ENCODE measurements at places on chromosomes 12 and 14.

GRCh38 chr14:93280743-93281142, 52.1 kb downstream of the BTBD7 start:
- no peak for DNase-seq

- DNase-seq: no peak
Observed at GRCh38 chr12:86838711-86839110, 582.5 kb upstream of the MGAT4C start.

DNA sequence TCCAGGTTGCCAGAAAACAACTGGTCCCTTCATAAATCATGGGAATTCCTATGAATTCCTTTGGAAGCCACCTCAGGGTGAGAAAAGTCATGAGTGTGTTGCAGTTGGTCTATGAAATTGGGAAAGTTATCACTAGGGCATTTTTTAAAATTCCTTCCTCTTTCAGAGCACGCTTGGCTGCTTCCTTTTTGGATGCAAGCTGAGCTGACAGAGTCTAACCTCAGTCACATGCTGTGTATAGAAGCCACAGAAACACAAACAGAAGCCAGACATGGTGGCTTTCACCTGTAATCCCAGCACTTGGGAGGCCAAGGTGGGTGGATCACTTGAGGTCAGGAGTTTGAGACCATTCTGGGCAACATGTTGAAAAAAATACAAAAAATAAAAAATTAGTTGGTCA, 21.7 kb upstream of the HELB start:
- no peak for DNase-seq

DNA sequence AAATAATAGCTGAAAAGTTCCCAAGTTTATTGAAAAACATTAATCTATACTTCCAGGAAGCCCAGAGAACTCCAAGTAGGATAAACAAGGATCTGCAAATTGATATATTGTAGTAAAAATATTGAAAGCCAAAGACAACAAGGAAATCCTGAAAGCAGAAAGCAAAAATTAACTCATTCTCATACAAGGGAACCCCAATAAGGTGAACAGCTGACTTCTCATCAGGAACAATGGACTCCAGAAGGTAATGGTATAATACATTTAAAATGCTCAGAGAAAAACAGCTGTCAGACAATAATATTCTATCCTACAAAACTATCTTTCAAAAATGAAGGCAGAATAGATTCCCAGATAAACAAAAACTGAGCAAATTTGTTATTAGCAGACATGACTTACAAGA, 138.1 kb upstream of the BMP4 start:
- no peak for DNase-seq

GRCh38 chr12:110844551-110845338, 2.0 kb upstream of the CCDC63 start:
- no peak for DNase-seq

DNA sequence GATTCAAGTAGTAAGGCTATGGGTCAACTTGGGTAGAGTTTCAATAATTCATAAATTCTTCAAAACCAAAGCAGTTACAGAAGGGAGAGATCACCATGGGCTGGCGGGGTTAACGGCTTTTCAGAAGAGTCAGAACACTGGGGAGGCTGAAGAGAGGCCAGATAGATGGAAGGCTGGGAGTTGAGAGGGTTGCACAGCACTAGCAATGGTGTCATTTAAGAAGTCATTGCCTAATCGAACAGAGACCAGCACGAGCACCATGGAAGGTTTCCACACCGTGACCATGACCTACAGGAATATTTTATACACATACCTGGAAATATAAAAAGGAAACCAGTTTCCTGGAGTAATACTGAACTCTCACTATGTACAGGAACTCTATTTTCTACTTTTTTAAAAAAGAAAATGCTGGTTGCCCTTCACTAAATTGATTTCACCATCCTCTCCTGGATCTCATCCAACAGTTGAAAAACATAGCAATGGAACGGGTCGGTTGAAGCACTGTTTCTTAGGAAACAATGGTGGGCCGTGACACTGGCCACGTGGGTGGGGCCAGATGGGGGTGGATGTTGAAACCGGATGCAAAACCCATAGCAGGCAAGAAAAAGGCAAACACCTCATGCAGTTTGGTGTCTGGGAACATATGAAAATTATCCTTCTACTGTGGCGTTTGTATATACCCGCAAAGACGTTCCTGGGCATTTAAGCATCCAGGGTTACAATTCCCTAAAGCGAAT, 38.0 kb upstream of the RIN3 start:
- DNase-seq: no peak

DNA sequence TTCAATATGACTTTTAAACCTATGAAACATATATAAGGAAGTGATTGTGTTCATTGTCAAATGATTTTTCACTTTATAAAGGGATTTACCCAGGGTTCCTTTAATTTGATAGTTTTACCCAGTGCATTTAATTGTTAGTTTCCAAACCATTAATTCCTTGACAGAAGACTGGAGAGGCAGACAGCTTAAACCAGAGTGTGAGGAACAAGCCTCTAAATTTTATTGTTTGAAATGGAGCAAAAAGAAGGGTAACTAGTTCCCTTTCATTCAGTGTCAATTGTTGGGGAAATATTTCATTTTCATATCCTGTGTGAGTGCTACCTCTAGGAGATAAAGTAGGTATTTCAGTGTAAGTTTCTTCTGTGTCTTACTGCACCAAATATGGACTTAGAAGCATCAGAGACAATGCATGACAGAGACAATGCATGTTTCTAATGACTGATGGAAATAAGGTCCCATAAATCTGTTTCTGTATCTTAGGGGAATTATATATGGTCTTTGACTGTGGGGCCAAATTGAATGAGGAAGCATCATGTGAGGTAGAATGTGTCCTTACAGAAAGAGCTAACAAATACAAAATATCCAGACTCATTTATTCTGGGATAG, 120.5 kb downstream of the TMTC2 start:
- DNase-seq: no peak

DNA sequence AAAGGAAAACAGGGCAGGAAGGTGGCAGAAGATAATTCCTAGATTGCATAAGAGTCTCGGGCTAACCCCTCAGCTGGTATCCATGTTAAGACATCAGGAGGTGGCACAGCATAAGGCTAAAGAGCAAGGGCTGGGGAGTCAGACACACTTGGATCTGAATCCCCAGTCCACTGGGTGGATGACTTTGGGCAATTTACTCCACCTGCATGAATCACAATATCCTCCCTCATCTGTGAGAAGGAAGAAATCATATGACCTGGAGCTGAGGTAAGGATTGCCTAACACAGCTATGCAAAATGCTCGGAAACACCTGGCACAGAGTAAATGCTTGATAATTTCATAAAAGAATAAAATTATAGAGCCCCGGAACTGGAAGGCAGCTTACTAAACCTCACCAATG, 217.9 kb downstream of the PIK3C2G start:
- no peak for DNase-seq

- DNase-seq: no peak
Observed at GRCh38 chr12:23535441-23535840, 414.0 kb downstream of the SOX5 start.

GRCh38 chr14:53450871-53451270, 297.7 kb upstream of the DDHD1 start:
- no peak for DNase-seq

GRCh38 chr12:107302649-107303341, 209.4 kb upstream of the CRY1 start:
- no peak for DNase-seq

DNA sequence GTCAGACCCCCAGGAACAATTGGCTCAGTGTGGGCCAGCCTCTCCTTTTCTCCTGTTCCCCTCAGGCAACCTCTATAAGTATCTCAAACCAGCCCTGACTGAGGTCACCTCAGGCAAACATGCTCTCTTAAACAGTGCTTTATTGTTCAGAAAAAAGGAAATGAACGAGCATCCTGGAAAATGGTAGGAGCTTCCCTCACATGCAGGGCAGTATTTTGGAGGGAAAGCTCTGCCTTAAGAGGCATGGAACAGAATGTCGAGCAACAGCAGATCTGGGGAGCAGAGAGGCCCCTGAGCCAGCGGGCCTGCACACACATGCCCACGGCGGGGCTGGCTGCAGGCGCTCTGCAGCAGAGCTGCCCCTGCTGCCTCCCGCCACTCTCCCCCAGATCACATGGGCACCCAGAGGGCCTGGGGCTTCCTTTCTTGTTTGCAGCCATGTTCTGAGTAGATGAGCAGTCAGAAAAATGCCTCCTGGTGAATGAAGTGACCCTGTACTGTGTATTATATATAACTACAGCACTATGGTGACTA, 42.0 kb downstream of the MOK start:
- no peak for DNase-seq

DNA sequence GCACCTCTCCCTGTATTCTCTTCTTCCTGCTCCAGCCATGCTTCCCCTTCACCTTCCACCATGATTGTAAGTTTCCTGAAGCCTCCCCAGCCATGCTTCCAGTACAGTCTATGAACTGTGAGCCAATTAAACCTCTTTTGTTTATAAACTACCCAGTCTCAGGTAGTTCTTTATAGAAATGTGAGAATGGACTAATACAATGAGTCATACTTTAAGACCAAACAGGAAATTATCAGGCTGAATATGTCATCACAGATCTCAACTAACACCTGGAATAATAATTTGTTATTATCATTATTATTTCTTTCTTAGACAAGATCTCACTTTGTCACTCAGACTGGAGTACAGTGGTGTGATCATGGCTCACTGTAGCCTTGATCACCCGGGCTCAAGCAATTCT, 85.4 kb downstream of the KCNMB4 start:
- DNase-seq: no peak

- DNase-seq: no peak
Observed at GRCh38 chr14:104265918-104266630, 127.7 kb downstream of the KIF26A start.

DNA sequence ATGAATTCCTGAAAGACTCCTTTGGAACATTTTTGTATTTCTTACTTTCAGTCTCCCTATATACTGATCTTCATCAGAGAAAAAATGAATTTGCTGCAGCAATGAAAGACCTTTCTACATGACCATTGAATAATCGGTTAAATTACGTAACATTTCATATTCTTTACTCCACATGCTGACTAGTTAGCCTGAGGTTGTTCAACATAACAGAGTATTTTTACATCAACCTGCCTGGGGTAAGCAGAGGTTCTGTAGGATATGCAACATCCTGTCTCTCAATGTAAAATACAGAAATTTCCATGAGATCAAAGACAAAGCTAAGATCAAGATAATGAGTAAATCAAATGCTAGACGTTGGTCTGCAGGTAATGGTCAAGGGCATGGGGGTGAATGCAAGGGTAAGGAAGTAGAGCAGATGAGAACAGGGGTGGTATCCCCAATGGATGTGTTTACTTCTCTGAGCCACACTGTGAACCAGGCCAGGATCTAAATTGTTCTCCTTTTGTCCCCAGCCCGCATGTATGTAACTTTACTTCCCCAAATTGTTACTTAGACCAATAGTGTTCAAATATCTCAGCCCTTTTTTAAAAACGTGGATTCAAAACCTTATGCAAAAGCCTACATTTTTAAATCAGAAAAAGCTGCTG, 45.4 kb downstream of the DUSP6 start:
- no peak for DNase-seq

DNA sequence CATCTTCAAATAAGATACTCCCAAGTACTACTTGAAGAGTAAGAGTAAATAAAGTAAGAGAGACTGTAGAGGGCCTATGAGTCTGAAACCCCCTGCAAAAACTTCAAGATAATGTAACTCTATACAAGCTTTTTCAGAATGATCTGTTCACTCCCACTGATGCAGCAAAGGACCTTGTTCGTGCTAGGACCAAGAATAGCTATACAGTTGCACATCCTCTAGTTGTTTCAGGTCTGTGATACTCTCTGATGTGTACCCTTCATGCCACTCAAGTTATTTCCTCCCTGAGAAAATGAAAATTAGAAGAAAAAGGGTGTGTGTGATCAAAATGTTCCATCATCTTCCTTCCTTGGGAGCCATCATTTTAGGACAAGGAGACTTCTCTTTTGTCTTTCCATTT, 204.4 kb downstream of the ALX1 start:
- DNase-seq: no peak

DNA sequence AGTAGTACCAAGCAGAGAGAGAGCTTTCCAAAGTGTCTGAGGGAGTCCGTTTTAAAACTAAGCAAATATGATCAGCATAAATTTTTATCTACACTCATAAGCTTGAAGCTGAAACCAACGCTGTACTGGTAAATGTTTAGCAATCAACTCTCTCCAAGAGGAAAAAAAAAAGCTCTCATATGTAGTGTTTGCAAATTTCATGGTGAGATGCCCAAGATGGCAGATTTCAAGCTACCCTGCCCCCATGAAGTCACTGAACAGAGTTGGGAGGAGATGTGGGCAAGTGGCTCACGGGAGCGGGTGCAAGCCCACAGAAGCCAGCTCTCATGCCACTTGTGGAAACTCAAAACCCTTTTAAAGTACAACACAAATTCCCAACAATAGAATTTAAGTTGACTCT, 475.8 kb downstream of the BCAT1 start:
- no peak for DNase-seq

DNA sequence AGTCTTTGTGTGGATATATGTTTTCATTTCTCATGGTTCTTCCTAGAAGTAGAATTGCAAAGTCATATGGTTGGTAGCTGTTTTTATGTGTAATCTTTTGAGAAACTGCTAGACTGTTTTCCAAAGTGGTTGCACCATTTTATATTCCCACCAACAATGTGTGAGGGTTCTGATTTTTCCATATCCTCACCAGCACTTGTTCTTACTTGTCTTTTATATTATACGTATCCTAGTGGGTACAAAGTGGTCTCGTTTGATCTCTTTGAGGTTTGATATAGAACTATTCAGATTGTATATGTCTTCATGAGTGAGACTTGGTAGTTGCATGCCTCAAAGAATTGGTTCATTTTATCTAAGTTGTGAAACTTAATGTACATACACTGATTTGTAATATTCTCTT, 91.3 kb downstream of the BEGAIN start:
- no peak for DNase-seq

- no peak for DNase-seq
Observed at GRCh38 chr14:64279704-64280668, 14.2 kb downstream of the ESR2 start.

- DNase-seq: no peak
Observed at GRCh38 chr12:9327320-9327719, 119.1 kb upstream of the PZP start.

DNA sequence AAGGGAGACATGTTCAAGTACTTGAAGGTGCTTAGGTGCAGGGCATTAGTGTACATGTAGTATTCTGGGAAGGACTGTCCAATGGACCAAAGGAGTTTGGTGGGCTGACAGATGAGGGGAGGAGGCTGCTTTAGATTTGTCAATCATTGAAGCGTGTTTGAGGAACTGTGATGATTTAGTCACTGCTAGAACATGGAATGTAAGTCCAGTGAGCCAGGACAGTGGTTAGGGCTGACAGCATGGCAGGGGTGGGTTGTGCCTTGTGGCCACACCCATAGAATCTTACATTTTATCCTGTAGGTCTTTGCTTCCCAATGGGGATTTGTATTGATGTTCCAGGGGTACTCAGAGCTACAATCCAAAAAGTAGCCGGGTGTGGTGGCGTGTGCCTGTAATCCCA, 24.6 kb downstream of the DIP2B start:
- DNase-seq: no peak

DNA sequence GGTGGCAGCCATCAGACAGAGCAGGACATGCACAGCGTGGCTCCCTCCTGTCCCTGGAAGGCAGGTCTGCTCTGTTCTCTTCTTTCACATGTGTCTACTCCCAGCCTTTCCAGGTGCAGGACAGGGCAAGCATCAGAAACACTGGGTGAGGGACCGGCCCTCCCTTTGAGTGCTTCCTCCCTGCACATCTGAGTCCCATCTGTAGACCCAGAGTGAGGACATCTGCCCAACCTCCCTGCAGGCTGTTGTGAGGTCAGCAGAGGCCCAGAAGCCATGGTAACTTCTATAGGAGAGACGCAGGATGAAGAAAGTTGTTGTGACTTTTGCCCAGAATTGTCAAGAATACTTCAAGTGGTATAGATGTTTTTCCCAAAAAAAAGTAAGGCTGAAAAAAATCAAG, 282.7 kb downstream of the CACNA1C start:
- no peak for DNase-seq
